ENCODE measurements at places on chromosomes 1 and 21.

- no peak for DNase-seq
Measured at GRCh38 chr1:150568594-150568966, 10.8 kb downstream of the MCL1 start.

- no peak for DNase-seq
Measured at GRCh38 chr1:65942476-65942875, 149.8 kb downstream of the PDE4B start.

- peak; percentile 0 for DNase-seq
Measured at GRCh38 chr1:83882906-83883305, 116.0 kb downstream of the TTLL7 start.

GRCh38 chr1:98196012-98196411 lies 275.2 kb upstream of the DPYD start:
- DNase-seq = no peak

- DNase-seq = no peak
Measured at GRCh38 chr1:36533897-36534296, 51.2 kb upstream of the CSF3R start.

- peak; percentile 78 for DNase-seq
Measured at GRCh38 chr1:30407865-30408580, 315.4 kb downstream of the MATN1 start.

GRCh38 chr1:165686121-165686970 lies 12.0 kb downstream of the ALDH9A1 start:
- DNase-seq = no peak

DNA sequence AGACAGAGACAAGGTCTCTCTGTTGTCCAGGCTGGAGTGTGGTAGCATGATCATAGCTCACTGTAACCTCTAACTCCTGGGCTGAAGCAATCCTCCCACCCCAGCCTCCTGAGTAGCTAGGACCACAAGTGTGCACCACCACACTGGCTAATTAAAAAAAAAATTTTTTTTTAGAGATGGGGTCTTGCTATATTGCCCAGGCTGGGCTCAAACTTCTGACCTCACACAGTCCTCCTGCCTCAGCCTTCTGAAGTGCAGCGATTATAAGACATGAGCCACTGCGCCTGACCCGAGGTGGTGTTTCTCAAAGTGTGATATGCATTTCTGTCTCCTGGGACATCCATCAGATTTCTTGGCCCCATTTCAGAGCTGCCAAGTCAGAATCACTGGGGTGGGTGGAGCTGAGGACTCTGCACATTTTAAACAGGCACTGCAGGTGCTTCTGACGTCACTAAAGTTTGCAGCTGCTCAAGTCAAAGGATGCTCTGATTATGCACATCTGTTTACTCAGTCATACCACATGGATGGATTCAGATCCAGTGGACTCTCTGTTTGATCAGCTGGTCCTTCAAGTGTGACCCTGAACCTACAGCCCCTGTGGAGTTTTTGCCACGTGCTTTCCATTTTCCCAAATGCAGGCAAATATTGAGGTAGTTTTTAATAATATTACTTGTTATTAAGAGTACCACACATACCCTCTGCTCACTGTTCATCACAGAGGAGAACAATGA lies 21.4 kb downstream of the TGFB2 start:
- no peak for DNase-seq

- no peak for DNase-seq
Measured at GRCh38 chr1:166302989-166303758, 136.4 kb upstream of the FAM78B start.

- DNase-seq = no peak
Measured at GRCh38 chr1:30818568-30819243, 61.1 kb upstream of the LAPTM5 start.

Data from A172 (cell line).